ENCODE measurements at places on chromosomes 3 and 15.

DNA sequence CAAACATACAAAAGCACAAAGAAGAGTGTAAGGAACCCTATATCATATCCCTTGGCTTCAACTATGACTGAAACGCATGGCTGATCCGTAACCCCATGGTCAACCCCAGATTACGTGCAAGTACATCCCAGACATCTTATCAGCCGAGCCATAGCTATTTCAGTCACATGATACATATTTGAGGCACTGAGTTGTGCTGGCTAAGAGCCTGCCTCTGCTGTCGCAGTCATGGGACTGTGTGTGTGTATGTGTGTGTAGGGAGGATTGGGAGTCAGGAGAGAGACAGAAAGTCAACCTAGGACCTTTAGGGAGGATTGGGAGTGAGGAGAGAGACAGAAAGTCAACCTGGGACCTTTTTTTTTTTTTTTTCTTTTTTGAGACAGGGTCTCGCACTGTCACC is 8.4 kb downstream of the ST6GAL1 start:
- no peak for DNase-seq

GRCh38 chr15:59396211-59396610 is 23.5 kb upstream of the MYO1E start:
- no peak for DNase-seq

DNA sequence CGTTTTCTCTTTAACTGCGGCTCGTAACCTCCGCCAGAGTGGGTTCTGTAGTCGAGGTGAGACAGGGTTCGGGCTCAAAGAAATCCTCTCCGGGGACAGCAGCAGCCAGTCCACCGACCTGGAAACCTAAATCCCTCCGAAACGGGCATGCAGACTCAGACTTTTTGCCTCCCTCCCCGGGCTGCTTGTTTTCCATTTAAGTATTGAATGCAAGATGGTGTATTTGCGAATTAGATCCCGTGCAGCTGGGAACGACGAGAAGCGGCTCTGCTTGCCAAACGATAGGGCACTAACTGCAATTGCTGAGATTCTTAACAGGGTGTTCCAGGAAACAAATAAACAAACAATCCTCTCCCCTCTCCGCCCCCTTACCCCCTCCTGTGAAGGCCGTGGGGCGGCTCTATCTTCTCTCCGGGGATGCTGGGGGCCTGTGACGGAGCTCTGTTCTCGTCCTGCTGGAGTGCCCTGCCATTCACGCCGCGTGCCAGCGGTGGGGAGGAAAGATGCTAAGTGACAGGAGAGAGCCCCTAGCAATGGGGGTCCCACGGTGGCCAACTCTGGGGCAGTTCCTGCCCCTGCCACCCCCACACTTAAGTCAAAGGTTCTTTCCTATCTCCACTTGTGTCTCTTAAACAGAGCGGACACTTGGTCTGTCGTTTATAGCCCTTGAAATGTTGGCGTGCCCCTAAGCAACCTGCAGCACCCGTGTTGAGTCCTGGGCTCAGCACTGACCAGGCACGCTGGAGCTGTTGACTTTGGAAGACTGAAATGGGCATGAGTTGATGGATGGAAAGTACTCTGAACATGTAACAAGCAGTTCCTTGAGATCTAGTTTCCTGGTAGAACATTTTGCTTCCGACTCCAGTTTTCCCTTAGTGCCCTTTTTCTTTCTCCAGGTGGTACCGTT is 1.3 kb upstream of the ETV5 start:
- DNase-seq, result no peak

DNA sequence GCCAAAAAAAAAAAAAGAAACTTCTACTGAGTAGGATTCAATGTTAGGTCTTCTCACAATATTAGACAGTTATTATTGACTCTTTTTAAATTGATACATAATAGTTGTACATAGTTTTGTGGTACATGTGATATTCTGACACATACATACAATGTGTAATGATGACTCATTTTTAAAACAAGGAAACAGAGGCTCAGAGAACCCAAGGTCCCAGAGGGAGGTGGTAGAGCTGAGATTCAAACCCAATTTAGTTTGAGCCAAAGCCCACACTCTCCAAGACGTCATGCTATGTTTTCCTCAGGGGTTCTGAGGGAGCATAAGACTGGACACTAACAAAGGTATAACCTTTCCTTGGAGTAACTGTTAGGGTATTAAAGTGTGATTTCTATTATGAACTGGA is 40.6 kb downstream of the MYO5C start:
- DNase-seq, result no peak

DNA sequence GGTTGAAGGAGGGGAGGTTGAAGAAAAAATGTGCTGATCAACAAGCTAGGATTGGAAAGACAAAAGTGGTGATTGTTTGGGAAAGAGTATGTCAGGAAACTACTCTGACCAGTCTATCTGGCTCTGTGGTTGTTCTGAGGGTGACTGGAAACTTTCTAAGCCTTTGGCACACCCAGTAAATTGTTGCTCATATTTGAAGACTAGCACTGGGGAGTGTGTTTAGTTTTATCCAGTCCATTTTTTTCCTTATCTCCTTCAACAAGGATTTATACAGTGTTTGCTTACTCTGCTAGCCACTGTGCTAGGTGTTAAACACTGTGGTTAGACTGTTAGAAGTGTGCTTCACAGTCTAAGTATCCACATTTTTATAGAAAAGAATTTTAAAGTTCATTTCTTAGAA is 28.8 kb downstream of the PPM1L start:
- DNase-seq, result no peak

GRCh38 chr15:99682455-99682854 is 50.8 kb downstream of the LYSMD4 start:
- no peak for DNase-seq

All from stimulated activated CD8-positive, alpha-beta memory T cell treated with anti-CD3 and anti-CD28 coated beads, Interleukin-15, amount 100 ng/mL, for 24 hours (primary cell).